ENCODE measurements at places on chromosomes 2 and 18.

- DNase-seq, result no peak
Measured at GRCh38 chr2:171323971-171324528, 109.7 kb downstream of the METTL8 start.

GRCh38 chr18:47422524-47422923, 171.1 kb upstream of the SKOR2 start:
- no peak for DNase-seq

GRCh38 chr2:39741871-39742270, 37.2 kb downstream of the THUMPD2 start:
- no peak for DNase-seq

DNA sequence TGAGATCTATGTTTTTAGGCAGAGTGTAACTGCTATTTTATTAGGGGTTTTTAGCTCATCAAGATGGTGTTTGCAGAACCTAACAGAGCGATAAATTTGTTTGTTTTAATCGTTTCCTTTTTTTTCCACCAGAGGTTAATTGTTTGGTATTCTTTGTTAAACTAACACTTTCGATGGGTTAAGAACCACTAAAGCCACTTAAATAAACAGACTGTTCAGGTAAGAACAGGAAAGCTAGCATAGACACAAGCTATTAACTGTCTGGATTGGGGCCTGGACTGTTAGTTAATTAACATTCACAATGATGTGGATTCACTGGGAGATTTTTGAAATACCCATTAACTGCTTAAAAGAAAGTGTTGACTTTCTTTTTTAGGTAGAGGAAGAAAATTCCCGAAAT, 209.0 kb upstream of the COPS8 start:
- no peak for DNase-seq

DNA sequence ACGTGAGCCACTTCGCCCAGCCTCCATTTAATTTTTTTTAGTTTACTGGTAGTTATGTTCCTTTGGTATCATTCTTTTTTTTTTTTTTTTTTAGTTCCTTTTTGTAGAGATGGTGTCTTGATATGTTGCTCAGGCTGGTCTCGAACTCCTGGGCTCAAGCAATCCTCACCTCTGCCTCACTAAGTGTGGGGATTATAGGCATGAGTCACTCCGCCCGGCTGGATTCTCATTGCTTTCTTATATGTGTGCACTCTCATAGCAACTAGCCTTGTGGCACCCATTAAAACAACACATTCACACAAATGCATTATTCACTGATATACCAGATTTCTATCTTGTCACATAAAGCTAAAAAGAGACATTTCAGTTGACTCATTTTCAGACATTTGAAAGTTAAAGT, 4.2 kb downstream of the TTC27 start:
- DNase-seq, result no peak

DNA sequence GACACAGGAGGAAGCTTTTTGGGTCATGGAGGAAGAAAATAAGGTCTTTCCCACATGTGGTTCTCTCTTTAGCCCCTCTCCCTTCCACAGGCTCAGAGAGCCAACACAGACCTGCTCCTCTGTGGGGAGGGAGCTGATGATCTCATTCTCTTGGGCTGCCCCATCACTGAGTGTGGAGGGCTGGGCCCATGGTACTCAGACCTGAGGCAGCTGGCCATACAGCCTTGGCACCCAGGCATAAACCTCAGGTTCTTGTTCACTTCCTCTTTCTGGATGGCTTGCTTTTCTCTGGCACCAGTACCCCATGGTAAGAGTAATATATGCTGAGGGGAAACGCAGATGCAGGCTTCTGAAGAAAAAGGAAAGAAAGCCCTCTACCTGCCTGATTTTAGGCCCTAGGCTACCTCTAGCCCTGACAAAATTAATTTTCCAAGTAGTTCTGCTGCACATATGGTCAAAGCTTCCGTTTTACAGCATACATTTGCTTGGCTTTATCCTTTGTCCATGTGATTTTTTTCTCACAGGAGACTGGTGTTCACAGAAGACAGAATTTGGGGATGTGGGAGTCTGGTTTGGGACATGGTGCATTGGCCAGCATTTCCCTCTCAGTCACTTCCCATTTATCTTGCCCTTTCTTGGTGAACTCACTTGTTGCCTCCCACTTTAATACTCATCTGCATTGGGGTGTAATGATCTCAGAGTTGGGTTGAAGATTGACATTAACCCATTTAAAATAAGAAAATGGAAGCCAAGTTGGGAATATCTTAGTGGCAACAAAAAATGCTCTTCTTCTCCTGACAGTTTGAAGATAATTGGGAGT, 11.1 kb downstream of the DHRS9 start:
- DNase-seq, result peak; percentile 79

Measured in RPMI8226 (cell line).